T-helper 1 cell treated with Interleukin-12 subunit alpha and Interleukin-12 subunit beta and Interleukin-4 antibody, amounts not matched to agents 30 ng/mL and 1 ng/mL, for 36 hours (primary cell): ENCODE measurements at places on chromosomes 6 and 20. TPM values are rescaled to one million over a fixed set of nuclear protein-coding genes. Genes with fewer than 3 reads are reported as not detected.

The CAGE1 gene
- 0.07 TPM in 1 of 2 replicates, not detected in the other for total RNA-seq

The PRKN gene
- total RNA-seq = not detected in 2 replicates

The BNIP5 gene
- 0.10 TPM in 1 of 2 replicates, not detected in the other for total RNA-seq

The SAMD10 gene
- 44.0 and 45.4 TPM in 2 replicates for total RNA-seq

The HAO1 gene
- not detected in 2 replicates for total RNA-seq

The MRAP2 gene
- 0.12 TPM in 1 of 2 replicates, not detected in the other for total RNA-seq

The GNRH2 gene
- total RNA-seq = 1.3 and 1.8 TPM in 2 replicates
